Hindlimb muscle (tissue), 1 donor: ENCODE measurements at places on chromosomes 3 and 15. TPM values are rescaled to one million over a fixed set of nuclear protein-coding genes. Genes with fewer than 3 reads are reported as not detected.

- no peak for DNase-seq
Measured at GRCh38 chr15:53260647-53261046, 470.5 kb upstream of the ONECUT1 start.

The SYNPR gene
- polyA plus RNA-seq, result not detected

The GOLGA6A gene
- 0.08 TPM for polyA plus RNA-seq

DNA sequence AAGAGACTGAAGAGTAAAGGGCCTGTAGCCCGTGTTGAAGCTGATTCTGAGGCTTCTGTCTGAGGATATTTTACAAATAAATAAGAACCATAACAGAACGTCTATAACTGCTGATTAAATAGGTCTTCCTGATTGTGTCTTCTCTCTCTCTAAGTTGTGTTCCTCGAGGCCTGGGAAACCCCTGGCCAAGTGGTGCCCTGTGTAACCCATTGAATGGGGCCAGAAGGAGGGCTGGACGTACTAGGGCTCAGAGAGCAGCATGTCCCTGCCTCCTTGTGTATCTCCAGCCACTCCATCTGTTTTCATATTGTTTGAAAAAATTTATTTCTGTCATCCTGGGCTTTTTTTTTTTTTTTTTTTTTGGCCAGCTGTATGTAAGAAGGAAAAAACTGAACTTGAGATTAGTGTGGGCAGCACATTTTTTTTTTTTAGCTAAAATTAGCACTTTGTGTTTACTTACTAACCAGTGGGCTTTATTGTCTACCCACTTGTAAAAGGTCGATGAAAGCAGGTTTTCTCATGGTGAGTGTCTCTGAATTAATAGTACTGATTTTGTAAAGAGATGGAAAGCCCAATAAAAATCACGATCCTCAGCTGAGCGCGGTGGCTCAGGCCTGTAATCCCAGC lies 10.7 kb downstream of the DHX30 start:
- no peak for DNase-seq

The SH3GL3 gene
- polyA plus RNA-seq, result 3.9 TPM

- no peak for DNase-seq
Measured at GRCh38 chr3:27224197-27224596, 145.0 kb downstream of the NEK10 start.

GRCh38 chr3:29189328-29189727 lies 91.5 kb upstream of the RBMS3 start:
- DNase-seq, result no peak

The DZIP3 gene
- polyA plus RNA-seq, result 17.8 TPM

- DNase-seq, result no peak
Measured at GRCh38 chr15:89829616-89830440, 15.2 kb upstream of the ANPEP start.

DNA sequence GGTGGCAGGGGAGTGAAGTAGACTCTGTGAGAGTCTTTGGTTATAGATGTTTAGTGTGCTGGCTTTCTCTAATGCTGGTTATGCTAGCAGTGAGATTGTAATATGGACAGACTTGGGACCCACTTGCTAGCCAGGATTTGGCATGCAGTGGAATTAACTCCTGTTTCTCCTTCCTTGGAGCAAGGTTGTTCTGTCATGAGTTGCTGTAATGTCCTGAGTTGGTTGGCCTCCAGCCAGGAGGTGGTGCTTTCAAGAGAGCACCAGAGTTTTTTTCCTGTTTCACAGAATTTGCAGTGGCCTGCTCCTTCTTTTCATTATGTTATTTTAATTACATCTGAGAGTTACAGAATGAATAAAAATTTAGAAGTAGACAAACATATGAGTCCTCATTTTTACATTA lies 88.1 kb upstream of the PXYLP1 start:
- DNase-seq, result no peak

The ALCAM gene
- 12.1 TPM for polyA plus RNA-seq

- no peak for DNase-seq
Measured at GRCh38 chr15:78174401-78174800, 25.2 kb downstream of the IDH3A start.

The TMEM207 gene
- polyA plus RNA-seq, result not detected

The AGTR1 gene
- polyA plus RNA-seq, result 31.0 TPM

- DNase-seq, result no peak
Measured at GRCh38 chr15:88681610-88682221, 42.9 kb downstream of the ISG20 start.

DNA sequence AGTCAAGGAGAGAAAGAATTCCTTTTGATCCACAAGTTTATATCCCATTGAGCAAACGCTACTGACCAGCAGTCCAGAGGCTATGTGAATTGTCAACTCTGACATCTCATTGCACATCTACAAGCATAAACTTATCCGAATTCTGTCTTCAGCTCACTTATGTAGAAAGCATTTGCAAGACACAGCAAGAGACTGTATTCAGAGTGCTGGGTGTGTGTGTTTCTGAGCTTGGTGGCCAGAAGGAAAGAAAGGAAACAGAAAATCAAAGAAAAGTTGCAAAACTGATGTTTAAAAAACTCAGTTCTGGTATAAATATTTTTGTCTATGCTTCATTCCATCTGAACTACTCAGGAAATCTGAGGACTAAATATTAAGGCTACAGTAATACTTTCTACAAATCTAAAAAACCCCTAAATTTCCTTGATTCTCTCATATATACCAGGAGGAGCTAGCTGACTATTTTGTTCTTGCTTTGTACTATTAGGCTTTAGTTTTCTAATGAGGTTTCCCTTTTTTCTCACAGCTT lies 45.5 kb downstream of the LSAMP start:
- DNase-seq, result no peak

GRCh38 chr3:150599611-150600297 lies 3.4 kb upstream of the SELENOT start:
- no peak for DNase-seq

DNA sequence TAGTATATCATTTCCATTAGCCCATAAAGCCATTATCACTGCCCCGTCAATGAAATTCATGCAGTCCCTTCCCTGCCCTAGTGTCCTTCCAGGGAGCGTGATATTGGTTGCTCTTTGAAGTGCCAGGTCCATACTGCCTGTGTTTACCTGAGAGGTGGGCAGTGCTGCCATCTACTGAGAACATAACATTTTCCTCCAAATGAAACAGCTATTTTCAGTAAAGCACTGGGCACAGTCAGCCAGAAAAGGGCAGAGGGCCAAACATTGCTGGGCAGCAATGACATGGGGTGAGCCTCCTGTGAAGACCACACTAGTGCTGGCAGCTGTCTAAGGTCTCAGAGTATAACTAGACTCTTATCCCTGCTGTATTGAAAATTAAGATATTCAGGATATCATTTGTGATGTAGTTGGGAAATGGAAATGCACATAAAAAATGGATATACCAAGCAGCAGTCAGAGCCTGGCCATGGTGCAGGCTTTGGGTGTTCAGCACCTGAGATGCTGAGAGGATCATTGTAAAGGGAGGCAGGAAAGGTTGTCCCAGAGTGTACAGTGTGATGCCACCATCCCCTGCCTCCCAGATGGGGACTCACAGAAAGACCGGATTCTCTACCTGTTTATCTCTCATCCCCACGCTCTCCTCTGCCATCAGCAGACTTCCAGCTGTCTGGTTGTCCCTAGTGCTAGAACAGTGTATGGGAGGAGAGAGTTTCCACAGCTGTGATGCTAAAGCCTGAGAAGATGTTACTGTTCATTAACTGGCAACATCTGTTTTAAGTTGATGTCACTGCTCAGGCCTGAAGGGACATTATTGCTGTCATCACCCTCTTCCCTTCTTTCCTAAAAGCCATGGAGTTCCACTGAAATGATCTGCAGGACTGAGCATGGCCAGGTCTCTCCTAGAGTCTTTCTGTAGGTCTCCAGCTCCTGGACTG lies 108.8 kb downstream of the ARNT2 start:
- no peak for DNase-seq

- no peak for DNase-seq
Measured at GRCh38 chr15:35271371-35272043, 186.4 kb upstream of the NANOGP8 start.

The SEMA7A gene
- 5.2 TPM for polyA plus RNA-seq

DNA sequence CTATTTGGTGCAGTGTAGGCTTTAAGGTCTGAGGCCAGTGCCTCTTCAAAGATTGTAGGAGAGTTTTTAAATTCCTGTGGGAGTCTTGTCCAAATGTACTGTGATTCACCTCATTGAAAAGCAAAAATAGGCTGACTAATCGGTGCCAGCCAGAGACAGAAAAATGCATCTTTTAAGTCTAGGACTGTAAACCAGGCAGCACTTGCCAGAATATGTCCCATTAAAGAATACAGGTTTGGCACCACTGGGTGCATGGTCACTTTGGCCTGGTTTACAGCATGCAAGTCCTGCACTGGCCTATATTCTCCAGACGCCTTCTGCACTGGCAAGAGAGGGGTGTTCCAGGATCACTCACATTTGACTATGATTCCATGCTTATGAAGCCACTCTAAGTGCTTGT lies 20.3 kb upstream of the NOX5 start:
- no peak for DNase-seq

DNA sequence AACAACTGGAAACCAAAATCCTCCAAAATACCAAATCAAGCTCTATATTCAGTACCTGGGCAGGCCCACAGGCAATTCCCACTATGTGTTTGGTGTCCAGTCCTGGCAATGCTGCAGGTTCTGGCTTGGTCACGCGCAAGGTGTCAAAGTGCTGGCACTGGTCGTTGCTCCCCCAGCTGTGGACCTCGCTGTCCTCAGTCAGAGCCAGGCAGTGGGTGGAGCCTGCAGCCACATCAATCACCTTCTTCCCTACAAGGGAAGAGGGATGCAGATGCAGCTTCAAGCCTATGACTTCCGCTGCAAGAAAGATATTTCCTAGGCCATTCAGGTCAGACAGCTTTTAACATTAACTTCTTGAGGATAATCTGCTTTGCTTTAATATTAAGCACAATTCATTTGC lies 61.3 kb downstream of the HERC2 start:
- DNase-seq, result no peak

The COL7A1 gene
- polyA plus RNA-seq, result 9.3 TPM

The IL17RD gene
- polyA plus RNA-seq, result 24.4 TPM

GRCh38 chr3:189455641-189456417 lies 175.4 kb upstream of the TP63 start:
- no peak for DNase-seq

DNA sequence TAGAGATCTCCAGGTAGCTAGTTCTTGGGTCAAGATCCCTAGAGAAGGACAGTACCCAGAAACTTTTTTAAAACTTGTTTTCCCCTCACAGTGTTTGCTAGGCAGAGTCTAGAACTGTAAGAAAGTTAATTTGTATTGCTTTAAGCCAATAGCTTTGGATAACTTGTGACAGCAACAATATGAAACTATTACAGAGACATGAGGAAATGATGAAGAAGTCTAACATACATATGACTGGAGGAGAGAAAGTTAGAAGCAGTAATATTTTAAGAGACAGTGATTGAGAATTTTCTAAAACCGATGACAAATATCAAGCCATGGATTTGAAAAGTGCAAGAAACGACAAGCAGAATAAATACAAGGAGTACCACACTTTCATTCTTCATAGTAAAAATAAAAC lies 10.0 kb downstream of the HMG20A start:
- no peak for DNase-seq

DNA sequence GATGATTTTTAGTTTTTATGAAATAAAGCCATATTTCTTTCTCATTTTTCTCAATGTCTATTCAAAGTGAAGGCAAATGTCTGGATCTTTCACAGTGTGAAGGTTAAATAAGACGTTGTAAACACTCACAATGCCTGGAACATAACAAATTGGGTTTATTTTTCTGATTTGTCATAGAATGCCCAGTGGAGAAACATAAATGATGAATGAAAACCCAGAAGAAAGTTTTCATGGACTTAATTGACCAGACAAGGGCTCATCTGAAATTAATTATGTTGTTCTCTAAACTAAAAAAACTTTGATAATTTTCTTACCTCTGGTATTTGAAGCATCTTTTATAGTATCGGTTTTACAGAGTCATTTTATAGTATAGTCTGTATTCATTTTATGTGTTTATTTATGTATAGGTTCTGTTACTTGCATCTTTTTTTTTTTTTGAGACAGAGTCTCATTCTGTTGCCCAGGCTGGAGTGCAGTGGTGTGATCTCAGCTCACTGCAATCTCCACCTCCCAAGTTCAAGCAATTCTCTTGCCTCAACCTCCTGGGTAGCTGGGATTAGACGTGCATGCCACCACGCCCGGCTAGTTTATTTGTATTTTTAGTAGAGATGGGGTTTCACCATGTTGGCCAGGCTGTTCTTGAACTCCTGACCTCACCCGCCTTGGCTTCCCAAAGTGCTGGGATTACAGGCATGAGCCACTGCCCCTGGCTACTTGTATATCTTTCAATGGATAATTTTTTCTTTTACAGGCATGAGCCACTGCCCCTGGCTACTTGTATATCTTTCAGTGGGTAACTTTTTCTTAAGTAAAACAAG lies 15.1 kb upstream of the BNIP2 start:
- no peak for DNase-seq

- DNase-seq, result no peak
Measured at GRCh38 chr3:42678447-42678846, 6.9 kb upstream of the KLHL40 start.

- DNase-seq, result peak; percentile 31
Measured at GRCh38 chr15:86557018-86557550, 477.4 kb downstream of the AGBL1 start.

DNA sequence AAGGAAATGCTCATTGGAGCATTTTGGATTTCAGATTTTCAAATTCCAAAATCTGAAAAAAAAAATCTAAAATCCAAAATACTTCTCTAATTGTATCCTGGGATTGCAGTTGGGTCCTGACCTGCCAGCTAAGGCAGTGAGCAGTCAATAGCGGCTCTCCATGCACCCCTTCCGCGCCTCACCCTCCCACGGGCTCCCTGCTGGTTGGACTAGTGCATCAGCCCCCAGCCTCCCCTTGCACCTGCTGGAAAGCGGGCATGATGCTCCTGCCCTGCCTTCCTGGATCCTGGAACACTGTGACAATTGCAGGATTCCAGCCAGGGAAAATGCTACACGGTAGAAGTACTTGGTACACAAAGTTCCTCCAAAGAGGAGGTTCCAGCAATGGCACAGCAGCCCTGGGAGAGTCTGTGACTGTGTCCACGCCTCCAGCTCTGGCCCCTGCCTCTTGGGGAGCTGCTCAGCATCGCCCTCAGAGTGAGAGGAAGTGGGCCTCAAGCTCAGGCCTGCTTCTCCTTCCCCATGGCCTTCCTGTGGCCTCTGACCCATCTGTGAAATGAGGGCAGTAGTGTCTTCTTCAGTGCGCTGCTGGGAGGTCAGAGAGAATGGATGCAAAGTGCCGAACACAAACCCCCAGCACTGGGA lies 39.5 kb upstream of the CHRNB4 start:
- DNase-seq, result no peak

- DNase-seq, result no peak
Measured at GRCh38 chr15:51992953-51993352, 21.4 kb upstream of the LEO1 start.

DNA sequence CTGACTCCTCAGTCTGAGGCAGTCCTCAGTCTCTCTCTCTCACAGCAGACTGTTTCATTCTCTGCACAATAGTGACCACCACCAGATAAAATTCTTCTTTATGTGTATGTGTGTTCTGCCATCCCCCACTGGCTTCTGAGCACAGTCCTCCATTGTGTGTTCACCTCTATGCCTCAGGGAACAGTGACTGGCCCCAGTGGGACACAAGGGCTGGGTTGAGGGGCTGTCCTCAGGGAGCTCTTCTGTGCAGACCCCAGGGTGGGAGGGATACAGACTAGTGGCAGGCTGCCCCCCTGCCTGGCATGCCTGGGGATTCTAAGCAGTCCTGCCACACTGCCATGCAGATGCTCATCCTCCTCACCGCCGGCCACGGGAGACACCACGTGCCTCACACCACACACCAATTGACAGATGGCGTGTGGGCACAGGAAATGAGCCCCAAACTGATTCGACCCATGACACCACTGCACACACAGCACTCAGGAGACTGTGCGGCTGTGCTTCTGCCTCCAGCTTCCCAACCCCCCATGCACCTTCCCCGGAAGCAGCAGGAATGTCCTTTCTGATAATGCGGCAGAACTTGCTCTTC lies 237.6 kb upstream of the CHRNA7 start:
- no peak for DNase-seq

The ROPN1 gene
- polyA plus RNA-seq, result not detected

GRCh38 chr3:131840156-131840797 lies 194.5 kb downstream of the CPNE4 start:
- no peak for DNase-seq
